Endothelial cell (in vitro differentiated cells): ENCODE measurements at places on chromosomes 3 and 15. TPM values are rescaled to one million over a fixed set of nuclear protein-coding genes. Genes with fewer than 3 reads are reported as not detected.

DNA sequence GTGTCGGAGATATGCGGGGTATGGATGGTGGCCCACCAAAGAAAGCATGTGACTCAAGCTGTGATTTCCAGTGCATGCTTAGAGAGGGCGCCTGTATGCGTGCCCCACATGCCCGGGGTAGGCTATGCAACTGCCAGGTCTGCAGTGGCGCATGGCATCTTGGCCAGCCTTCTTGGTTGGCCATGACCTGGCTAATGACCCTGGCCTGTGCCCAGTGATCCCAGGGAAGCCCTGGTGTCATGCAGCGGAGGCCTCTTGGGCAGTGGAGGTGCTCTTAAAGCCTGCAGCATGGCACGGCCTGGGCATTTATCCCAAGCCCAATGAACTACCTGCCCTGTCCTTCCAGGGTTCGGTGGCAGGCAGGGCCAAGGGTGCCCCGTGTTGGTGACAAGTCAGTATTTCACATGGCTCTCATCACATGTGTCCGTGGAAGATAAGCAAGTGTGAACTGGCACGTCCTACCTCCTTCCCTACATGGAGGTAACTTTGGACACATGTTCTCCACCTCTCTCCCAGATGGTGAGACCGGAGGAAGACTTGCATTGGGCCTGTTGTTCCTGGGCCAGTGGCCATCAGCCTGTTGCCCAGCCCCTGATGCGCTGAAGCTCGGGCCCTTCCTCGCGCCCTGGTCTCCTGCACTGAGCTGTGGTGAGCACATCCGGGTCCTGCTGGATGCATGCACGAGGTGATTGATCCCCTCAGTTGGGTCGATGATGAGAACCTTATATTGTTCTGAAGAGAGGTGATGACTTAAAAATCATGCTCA lies 192.0 kb downstream of the UBE3A start:
- DNase-seq, result peak; percentile 0
- H3K4me3 ChIP-seq, result no peak overlapping the region
- no peaks in the 10 kb centered on the region for H3K4me1 ChIP-seq
- H3K36me3 ChIP-seq, result peaks cover 4% of the 10 kb centered on the region

ZBTB11 gene
- total RNA-seq, result 13.0 TPM

TGM4 gene
- not detected for total RNA-seq

GRCh38 chr3:133040696-133041523 lies 2.7 kb downstream of the TMEM108 start:
- H3K4me3 ChIP-seq, result no peak overlapping the region
- no peak overlapping the region for H3K27ac ChIP-seq
- peaks cover 8% of the 10 kb centered on the region for H3K27me3 ChIP-seq
- peak; percentile 89 for DNase-seq
- no peaks in the 10 kb centered on the region for H3K36me3 ChIP-seq

- DNase-seq, result no peak
- no peak overlapping the region for H3K27ac ChIP-seq
- no peak overlapping the region for H3K4me3 ChIP-seq
- no peaks in the 10 kb centered on the region for H3K27me3 ChIP-seq
- no peaks in the 10 kb centered on the region for H3K36me3 ChIP-seq
These were observed 85.6 kb downstream of the RAP2B start for GRCh38 chr3:153247331-153248330.

SUCLG2 gene
- 33.8 TPM for total RNA-seq

DNA sequence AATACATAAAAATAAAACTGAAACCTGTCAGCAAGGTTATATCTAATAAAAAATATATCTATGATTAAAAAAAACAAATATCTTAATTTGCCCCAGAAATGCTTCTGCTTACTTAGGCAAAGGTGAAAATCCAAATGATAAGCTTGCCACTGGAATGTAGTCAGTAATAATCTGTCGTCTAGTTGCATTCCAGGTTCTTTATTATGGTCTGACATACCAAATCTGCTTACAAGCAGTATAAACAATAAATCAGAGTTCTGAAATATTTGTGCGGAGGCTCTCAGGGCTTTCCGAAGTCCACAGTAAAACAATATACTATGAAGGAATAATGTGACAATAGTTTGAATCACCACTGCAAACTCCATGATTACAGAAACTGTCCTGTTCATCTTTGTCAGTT lies 1133.5 kb downstream of the ROBO1 start:
- H3K27ac ChIP-seq, result no peak overlapping the region
- no peaks in the 10 kb centered on the region for H3K27me3 ChIP-seq
- H3K4me3 ChIP-seq, result no peak overlapping the region
- no peaks in the 10 kb centered on the region for H3K4me1 ChIP-seq
- H3K36me3 ChIP-seq, result peaks cover 5% of the 10 kb centered on the region

DNA sequence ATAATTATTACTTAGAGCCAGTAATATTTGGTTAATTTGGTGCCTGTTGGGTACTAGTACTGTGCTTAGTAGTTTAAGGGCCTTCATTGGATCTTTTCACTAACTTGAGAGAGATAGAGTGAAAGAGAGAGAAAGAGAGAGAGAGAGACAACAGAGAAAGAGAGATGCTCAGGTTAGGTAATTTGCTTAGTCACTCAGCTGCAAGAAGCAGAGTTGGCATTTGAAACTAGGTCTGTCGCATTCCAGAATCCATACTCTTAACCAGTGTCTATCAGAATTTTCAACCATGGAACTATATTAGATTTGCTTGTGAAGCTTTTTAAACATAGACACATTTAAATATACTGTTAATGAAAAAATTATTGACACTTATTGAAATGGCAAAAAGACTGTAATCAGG lies 31.1 kb upstream of the NUDT16 start:
- H3K27ac ChIP-seq, result no peak overlapping the region
- peaks cover 34% of the 10 kb centered on the region for H3K4me1 ChIP-seq
- H3K36me3 ChIP-seq, result peaks cover 3% of the 10 kb centered on the region
- no peak for DNase-seq
- H3K4me3 ChIP-seq, result no peak overlapping the region

SEMA6D gene
- total RNA-seq, result 12.8 TPM

TIMP4 gene
- total RNA-seq, result 0.69 TPM

CEP70 gene
- 12.3 TPM for total RNA-seq

SPTBN5 gene
- 9.4 TPM for total RNA-seq

- no peak overlapping the region for H3K4me3 ChIP-seq
- no peaks in the 10 kb centered on the region for H3K36me3 ChIP-seq
- H3K27me3 ChIP-seq, result peaks cover 5% of the 10 kb centered on the region
- peak; percentile 64 for DNase-seq
- H3K27ac ChIP-seq, result no peak overlapping the region
These were observed 16.8 kb downstream of the NOX5 start for GRCh38 chr15:69031013-69032001.

ITIH1 gene
- not detected for total RNA-seq

DNA sequence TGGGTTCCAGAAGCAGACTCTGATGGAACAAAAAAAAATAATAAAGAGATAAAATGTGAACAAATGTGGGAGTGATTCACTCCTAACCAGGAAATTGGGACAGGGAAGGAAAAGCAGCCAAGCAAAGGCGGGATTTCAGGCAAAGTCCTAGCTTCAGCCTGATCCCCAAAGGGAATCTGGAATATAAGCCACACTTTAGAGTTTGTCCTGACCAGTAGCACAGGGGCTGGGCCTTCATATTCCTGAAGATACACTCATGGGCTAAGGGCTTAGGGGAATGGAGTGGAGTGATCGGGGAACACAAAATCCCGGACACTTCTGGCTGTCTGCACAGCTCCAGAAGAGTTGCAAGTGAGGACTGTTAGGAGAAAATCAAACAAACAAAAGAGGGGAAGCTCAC lies 135.0 kb upstream of the COL8A1 start:
- no peak overlapping the region for H3K27ac ChIP-seq
- peaks cover 4% of the 10 kb centered on the region for H3K27me3 ChIP-seq
- no peaks in the 10 kb centered on the region for H3K36me3 ChIP-seq
- no peak overlapping the region for H3K4me3 ChIP-seq
- no peak for DNase-seq

- no peak overlapping the region for H3K4me3 ChIP-seq
- H3K27me3 ChIP-seq, result peaks cover 11% of the 10 kb centered on the region
- peaks cover 22% of the 10 kb centered on the region for H3K4me1 ChIP-seq
- DNase-seq, result no peak
- H3K36me3 ChIP-seq, result no peaks in the 10 kb centered on the region
These were observed 13.0 kb downstream of the FBLN2 start for GRCh38 chr3:13561967-13562366.

DNA sequence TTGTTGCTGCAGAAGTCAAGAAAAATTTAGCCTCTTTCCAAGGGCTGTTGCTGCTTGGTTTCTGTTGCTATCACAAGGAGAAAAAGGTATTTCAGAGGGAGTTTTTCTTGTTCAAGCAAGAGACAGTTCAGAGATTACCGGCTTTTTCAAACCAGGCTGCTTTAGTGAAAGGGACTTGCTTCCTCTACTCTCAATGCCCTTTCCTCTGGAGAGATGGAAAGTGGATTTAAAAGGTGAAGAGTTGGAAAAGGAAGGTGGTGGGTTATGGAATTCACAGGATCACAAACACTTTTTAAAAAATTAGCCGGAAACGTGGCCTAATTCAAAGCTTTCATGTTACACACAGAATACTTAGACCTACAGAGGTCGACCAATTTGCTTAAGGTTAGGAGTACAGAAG lies 1.1 kb downstream of the PARP6 start:
- no peak for DNase-seq
- H3K27ac ChIP-seq, result no peak overlapping the region
- H3K27me3 ChIP-seq, result peaks cover 2% of the 10 kb centered on the region
- H3K4me3 ChIP-seq, result peak overlapping the region; percentile 94

DNA sequence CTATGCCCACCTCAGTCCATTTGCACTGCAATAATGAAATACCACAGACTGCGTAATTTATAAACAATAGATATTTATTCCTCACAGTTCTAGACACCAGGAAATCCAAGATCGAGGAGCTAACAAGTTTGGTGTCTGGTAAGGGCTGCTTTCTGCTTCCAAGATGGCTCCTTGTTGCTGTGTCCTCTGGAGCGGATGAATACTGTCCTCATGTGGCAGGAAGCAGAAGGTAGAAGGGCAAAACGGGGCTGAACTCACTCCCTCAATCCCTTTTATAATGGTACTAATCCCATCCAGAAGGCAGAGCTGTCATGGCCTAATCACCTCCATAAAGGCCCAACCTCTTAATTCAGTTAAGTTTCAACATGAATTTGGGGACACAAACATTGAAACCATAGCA lies 75.3 kb downstream of the P2RY1 start:
- no peak overlapping the region for H3K4me3 ChIP-seq
- H3K36me3 ChIP-seq, result no peaks in the 10 kb centered on the region
- no peaks in the 10 kb centered on the region for H3K4me1 ChIP-seq
- no peak for DNase-seq

DNA sequence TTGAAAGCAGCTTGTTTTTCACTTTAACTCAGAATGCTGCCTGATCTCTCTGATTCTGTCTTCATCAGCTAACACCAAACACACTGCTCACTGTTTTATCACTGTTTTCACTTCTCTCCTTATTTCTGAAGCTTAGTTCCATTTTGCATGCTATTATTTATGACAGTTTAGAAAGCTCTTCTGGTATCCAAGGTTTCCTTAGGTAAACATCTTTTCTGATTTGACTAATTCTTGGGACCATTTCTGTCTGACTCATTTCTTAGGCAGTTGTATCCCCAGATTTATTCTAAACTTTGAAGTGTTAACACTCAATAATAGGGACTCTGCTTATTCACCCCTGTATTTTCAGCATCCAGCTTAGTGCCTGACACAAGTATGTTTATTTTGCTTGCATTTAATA lies 167.7 kb downstream of the BCHE start:
- H3K27me3 ChIP-seq, result no peaks in the 10 kb centered on the region
- no peak overlapping the region for H3K27ac ChIP-seq
- no peak for DNase-seq
- H3K4me3 ChIP-seq, result no peak overlapping the region
- no peaks in the 10 kb centered on the region for H3K36me3 ChIP-seq

DNA sequence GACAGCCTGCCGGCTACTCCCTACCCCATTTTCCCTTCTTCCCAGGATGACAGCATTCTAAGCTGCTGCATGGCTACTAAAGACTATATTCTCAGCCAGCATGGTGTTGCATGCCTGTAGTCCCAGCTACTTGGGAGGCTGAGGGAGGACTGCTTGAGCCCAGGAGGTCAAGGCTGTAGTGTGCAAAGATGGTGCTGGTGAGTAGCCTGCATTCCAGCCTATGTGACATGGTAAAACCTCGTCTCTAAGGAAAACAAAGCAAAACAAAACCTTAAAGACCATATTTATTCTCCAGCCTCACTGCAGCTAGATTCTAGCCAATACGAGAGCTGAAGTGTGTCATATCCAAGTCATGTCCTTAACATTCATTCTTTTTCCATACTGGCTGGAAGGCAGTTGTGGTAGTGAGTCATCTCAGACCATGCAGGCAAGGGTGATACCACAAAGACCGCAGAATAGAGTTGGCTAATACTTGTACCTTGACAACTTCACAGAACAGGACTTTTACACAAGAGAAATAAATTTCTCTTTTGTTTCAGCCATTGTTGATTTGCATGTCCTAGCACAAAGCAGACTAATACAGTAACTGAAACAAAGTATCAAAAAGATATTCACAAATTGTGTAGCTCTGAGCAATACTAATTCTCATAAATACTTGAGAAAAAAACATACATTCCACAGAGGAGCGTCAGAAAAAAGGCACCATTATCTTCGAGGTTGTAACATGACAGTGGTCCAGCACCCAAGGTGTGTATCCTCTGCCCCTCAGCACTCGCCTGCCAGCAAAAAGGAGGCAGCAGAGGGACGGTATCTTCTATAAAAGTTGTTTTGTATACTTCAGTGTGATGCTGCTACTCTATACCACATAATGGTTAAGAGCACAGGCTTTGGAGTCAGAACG lies 14.8 kb downstream of the PBRM1 start:
- H3K4me3 ChIP-seq, result no peak overlapping the region
- peaks cover 18% of the 10 kb centered on the region for H3K36me3 ChIP-seq
- H3K27ac ChIP-seq, result peak overlapping the region; percentile 26
- no peaks in the 10 kb centered on the region for H3K27me3 ChIP-seq
- DNase-seq, result no peak
- H3K4me1 ChIP-seq, result peaks cover under 1% of the 10 kb centered on the region

GPR62 gene
- total RNA-seq, result not detected

CYP8B1 gene
- total RNA-seq, result not detected

DNA sequence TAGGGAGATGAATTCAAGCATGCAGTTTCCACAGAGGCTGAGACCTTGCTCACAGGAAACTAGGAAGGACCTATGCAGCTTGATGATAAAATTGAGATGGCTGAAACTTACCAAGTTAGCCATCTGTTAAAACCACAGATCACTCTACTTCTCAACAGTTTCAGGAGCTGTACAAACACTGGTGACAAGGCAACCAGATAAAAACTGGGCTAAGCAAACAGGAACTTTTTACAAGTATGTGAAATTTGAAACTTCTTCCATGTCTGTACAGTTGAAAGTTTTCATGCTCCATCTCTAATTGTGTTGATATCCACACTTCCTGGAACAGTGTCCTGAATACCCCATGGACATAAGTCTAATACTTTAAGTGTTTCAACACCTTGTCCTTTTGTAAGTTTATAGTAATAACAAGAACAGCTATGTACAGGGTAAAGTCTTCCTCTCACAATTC lies 78.2 kb downstream of the FAIM start:
- H3K27me3 ChIP-seq, result no peaks in the 10 kb centered on the region
- no peak for DNase-seq

TMCO5A gene
- total RNA-seq, result not detected

- H3K4me1 ChIP-seq, result no peaks in the 10 kb centered on the region
- no peaks in the 10 kb centered on the region for H3K36me3 ChIP-seq
- H3K27me3 ChIP-seq, result no peaks in the 10 kb centered on the region
- H3K4me3 ChIP-seq, result no peak overlapping the region
- DNase-seq, result no peak
These were observed 259.2 kb upstream of the TLE3 start for GRCh38 chr15:70356919-70357318.

- peaks cover 83% of the 10 kb centered on the region for H3K4me1 ChIP-seq
- H3K4me3 ChIP-seq, result peak overlapping the region; percentile 57
- peaks cover 20% of the 10 kb centered on the region for H3K27me3 ChIP-seq
- no peak overlapping the region for H3K27ac ChIP-seq
- peaks cover 40% of the 10 kb centered on the region for H3K36me3 ChIP-seq
- DNase-seq, result no peak
These were observed 5.5 kb downstream of the BMF start for GRCh38 chr15:40102897-40103858.
